ENCODE measurements at places on chromosomes 4 and X. TPM values are rescaled to one million over a fixed set of nuclear protein-coding genes. Genes with fewer than 3 reads are reported as not detected.

Gene ZCCHC12
- not detected for total RNA-seq

Gene RASSF6
- total RNA-seq = under 0.01 TPM

Gene FAT1
- 386 TPM for total RNA-seq

Gene BMPR1B
- total RNA-seq = 1.6 TPM

Gene CPE
- total RNA-seq = 30.8 TPM

Gene SPOCK3
- 0.17 TPM for total RNA-seq

Gene FIP1L1
- total RNA-seq = 88.3 TPM

Gene SUPT20HL2
- total RNA-seq = not detected

Gene HSD17B13
- 0.15 TPM for total RNA-seq

Gene ATP2B3
- not detected for total RNA-seq

Gene ZNF674
- 6.0 TPM for total RNA-seq

Gene TMEM128
- total RNA-seq = 24.6 TPM

Gene PLAC8
- not detected for total RNA-seq

Gene TMPRSS11E
- total RNA-seq = not detected

Gene ARMCX4
- total RNA-seq = 6.5 TPM

Gene SLC38A5
- 78.2 TPM for total RNA-seq

Gene RBPJ
- total RNA-seq = 184 TPM

Gene SERTM2
- total RNA-seq = under 0.01 TPM

Gene LYAR
- total RNA-seq = 10.6 TPM

Gene TCP11X2
- not detected for total RNA-seq

Gene RBMXL3
- total RNA-seq = not detected

Gene C4orf51
- not detected for total RNA-seq
